ENCODE measurements at places on chromosomes 5 and 9. TPM values are rescaled to one million over a fixed set of nuclear protein-coding genes. Genes with fewer than 3 reads are reported as not detected.

GRCh38 chr5:64665243-64665642, 25.1 kb upstream of the SHISAL2B start:
- H3K27me3 ChIP-seq = no peaks in the 10 kb centered on the region
- no peaks in the 10 kb centered on the region for H3K36me3 ChIP-seq
- H3K4me1 ChIP-seq = no peaks in the 10 kb centered on the region

DNA sequence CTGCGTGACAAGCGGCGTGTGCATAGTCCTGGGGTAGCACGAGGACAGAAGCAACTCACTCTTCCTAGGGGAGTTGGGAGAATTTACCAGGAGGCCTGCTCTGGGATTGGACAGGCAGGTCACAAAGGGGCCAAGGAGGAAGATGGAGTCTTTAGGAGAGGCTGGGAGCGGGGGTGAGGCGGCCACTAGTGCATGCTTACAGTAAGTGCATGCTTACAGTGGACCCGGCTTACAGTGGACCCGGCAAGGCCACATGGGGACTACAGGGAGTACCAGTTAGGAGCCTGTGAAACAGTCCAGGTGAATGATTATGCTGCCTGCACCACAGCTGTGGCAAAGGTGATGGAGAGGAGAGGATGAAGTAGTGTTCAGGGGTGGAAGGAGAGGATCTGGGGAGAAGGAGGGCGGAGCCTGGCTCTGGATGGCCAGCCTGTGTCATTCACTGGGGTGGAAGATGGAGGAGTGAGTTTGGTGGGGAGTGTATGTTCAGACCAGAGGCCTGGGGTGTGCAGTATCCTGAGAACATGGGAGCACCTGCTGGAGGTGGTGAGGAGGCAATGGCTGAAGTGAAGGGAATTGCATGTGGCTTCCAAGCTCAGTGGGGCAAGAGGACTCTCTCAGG, 78.7 kb downstream of the CRB2 start:
- no peaks in the 10 kb centered on the region for H3K27me3 ChIP-seq
- H3K27ac ChIP-seq = no peak overlapping the region
- H3K36me3 ChIP-seq = peaks cover 79% of the 10 kb centered on the region
- DNase-seq = no peak
- no peak overlapping the region for H3K4me3 ChIP-seq

GRCh38 chr5:35860686-35861085, 4.0 kb downstream of the IL7R start:
- no peak overlapping the region for H3K4me3 ChIP-seq
- DNase-seq = no peak
- no peak overlapping the region for H3K27ac ChIP-seq
- no peaks in the 10 kb centered on the region for H3K4me1 ChIP-seq
- no peaks in the 10 kb centered on the region for H3K27me3 ChIP-seq
- no peaks in the 10 kb centered on the region for H3K36me3 ChIP-seq

SLC34A1 gene
- total RNA-seq = 0.19 TPM

CD274 gene
- 1.3 TPM for total RNA-seq

DNA sequence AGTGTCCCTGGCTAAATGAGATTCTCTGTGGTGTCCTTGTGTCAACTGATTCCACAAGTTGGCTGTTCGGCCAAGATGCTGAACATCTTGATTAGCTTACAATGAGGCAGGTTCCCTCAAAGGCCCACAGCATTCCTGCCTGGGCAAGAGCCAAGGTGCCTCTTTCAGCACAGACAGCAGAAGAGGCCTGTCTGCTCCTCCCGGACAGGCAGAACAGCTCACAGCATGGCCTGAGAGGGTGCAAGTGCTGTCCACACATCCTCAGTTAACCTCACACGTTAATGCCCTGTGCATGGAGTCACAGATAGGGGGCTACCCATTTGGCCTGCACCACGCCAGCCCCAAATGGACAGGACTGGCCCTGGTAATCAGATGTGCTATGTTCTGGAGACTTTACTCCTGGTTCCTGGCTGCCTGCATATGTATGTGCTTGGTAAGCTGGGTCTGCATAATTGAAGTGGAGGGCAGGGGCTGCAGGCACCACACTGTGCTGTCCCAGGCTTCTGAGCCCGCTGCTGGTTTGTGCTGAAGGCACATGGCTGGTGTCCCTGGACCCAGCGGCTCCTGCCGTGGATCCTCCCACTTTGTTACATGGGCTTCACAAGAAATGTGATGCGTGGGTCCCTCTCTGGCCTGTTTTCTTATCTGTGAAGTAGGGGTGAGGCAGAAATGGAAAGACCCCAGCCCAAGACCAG, 8.9 kb downstream of the CSF2 start:
- DNase-seq = no peak
- no peaks in the 10 kb centered on the region for H3K27me3 ChIP-seq
- no peak overlapping the region for H3K4me3 ChIP-seq
- H3K4me1 ChIP-seq = peaks cover 13% of the 10 kb centered on the region
- no peak overlapping the region for H3K27ac ChIP-seq

DNA sequence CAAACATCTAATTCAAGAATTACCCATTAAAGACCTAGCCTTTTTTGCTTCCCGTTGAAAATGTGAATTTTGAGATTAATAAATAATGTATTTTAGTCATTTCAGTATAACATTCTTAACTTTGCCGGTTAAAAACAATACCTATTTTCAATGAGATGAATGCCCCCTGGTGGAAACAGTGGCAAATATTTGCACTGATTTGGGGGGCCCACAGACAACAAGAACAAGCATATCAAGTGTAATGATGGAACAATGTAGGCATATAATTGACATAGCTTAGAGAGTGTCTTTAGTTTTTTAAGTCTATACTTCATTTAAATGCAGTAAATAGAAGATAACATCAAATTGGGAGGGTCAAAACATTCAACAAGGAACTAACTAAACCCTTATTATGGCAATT, 111.9 kb downstream of the NTRK2 start:
- no peaks in the 10 kb centered on the region for H3K4me1 ChIP-seq
- H3K36me3 ChIP-seq = no peaks in the 10 kb centered on the region
- H3K4me3 ChIP-seq = no peak overlapping the region
- no peaks in the 10 kb centered on the region for H3K27me3 ChIP-seq

CKMT2 gene
- not detected for total RNA-seq

- H3K4me3 ChIP-seq = no peak overlapping the region
- no peak overlapping the region for H3K27ac ChIP-seq
- H3K36me3 ChIP-seq = no peaks in the 10 kb centered on the region
- peaks cover 19% of the 10 kb centered on the region for H3K4me1 ChIP-seq
- DNase-seq = no peak
These were observed 2.2 kb upstream of the CEP120 start for GRCh38 chr5:123425431-123425830.

- no peaks in the 10 kb centered on the region for H3K27me3 ChIP-seq
- H3K36me3 ChIP-seq = no peaks in the 10 kb centered on the region
- H3K4me1 ChIP-seq = no peaks in the 10 kb centered on the region
- H3K27ac ChIP-seq = peak overlapping the region; percentile 100
- peak overlapping the region; percentile 95 for H3K4me3 ChIP-seq
These were observed 1.4 kb downstream of the CHD1 start for GRCh38 chr5:98927242-98927988.

DNA sequence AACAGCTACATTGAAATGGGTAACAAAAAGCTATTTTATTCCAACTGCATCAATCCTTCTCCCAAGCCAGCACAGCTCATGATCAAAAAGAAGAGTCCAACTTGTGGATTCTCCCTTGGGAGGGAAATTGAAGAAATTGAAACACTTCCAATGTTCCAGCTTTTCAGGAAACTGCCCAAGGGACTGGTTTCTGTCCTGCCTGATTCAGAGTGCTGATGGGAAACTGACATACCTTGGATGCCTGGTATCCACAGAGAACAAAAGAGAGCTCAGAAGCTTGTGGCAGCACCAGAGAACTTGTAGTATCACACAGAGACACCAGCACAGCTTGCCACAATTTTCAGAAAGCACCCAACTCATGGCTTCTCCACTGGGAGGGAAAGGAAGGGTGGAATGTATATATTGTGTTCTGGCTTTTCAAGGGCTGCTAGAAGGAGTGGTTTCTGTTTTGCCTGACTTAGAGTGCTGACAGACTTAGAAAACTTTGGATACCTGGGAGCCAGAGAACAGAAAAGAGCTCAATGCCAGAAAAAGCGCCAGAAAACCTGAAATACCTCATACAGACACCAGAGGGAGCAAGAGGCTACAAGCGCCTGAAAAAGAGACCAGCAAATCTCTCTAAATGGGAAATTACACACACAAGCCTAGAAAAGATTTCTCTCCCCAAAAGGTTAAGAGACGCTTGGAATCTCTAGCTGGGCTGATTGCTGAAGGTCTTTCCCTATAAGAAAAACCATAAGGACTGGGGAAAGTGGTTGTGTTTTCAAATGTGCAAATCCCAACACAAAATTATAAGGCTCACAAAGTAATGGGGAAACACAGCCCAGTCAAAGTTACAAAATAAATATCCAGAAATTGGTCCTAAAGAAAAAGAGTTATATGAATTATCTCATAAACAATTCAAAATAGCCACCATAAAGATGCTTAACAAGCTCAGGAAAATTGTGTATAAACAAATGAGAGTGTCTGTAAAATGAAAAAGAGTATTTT, 178.8 kb downstream of the SPOCK1 start:
- H3K27me3 ChIP-seq = peaks cover 18% of the 10 kb centered on the region
- H3K27ac ChIP-seq = no peak overlapping the region
- H3K36me3 ChIP-seq = no peaks in the 10 kb centered on the region
- H3K4me1 ChIP-seq = no peaks in the 10 kb centered on the region
- H3K4me3 ChIP-seq = no peak overlapping the region

KCNMB1 gene
- total RNA-seq = 0.38 TPM

DMGDH gene
- not detected for total RNA-seq

GRCh38 chr5:102532123-102532522, 33.3 kb upstream of the SLCO6A1 start:
- no peaks in the 10 kb centered on the region for H3K27me3 ChIP-seq
- no peaks in the 10 kb centered on the region for H3K36me3 ChIP-seq
- H3K27ac ChIP-seq = no peak overlapping the region

- DNase-seq = no peak
- H3K4me1 ChIP-seq = peaks cover 15% of the 10 kb centered on the region
- peak overlapping the region; percentile 68 for H3K4me3 ChIP-seq
These were observed 126.9 kb downstream of the PDE4D start for GRCh38 chr5:59766427-59767210.

GTF2H2C gene
- 17.0 TPM for total RNA-seq

ITGA1 gene
- total RNA-seq = 11.4 TPM

DNA sequence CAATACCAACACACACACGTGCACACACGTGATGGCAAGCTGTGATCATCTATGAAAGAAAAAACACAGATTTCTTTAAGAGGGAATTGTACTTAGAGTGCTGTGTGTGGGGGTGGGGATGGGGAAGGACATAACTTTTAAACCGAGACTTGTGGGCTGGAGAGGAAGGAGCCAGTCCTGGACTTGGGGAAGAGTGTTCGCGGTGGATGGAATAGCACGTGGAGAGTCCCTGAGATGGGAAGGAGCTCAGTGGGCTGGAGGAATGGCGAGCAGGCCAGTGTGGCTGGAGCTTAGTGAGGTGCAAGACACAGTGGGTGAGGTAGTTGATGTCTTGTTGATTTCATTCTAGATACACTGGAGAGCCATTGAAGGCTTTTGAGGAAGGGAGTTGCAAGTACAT, 78.5 kb downstream of the RGS3 start:
- no peak overlapping the region for H3K4me3 ChIP-seq
- no peaks in the 10 kb centered on the region for H3K27me3 ChIP-seq
- peaks cover 35% of the 10 kb centered on the region for H3K36me3 ChIP-seq
- DNase-seq = no peak
- H3K27ac ChIP-seq = no peak overlapping the region

COL27A1 gene
- total RNA-seq = 14.5 TPM

HSD17B4 gene
- total RNA-seq = 125 TPM

DNA sequence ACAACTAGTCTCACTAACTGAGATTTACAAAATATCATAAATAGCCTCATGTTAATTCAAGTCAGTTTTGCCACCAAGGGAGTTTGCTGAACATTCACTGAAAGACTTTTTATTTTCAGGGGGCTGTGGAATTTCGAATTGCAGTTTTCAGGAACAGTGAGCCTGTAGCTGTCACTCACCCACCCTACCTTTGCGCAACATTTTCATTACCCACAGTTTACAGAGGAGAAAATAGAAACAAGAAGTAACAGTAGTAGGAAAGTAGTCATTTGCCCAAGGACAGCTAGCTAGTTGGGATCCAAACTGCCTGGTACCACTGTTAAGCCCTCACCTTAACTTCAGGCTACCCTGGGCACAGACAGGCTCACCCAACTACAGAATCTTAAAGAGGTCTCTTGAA, 154.1 kb downstream of the ADAMTS12 start:
- no peaks in the 10 kb centered on the region for H3K4me1 ChIP-seq
- DNase-seq = no peak
- no peak overlapping the region for H3K4me3 ChIP-seq
- no peaks in the 10 kb centered on the region for H3K27me3 ChIP-seq
- H3K36me3 ChIP-seq = no peaks in the 10 kb centered on the region

- peaks cover 42% of the 10 kb centered on the region for H3K4me1 ChIP-seq
- H3K27me3 ChIP-seq = no peaks in the 10 kb centered on the region
- DNase-seq = no peak
These were observed 275.9 kb downstream of the GADD45G start for GRCh38 chr9:89880721-89881120.

DNAH5 gene
- total RNA-seq = 0.22 TPM

DNA sequence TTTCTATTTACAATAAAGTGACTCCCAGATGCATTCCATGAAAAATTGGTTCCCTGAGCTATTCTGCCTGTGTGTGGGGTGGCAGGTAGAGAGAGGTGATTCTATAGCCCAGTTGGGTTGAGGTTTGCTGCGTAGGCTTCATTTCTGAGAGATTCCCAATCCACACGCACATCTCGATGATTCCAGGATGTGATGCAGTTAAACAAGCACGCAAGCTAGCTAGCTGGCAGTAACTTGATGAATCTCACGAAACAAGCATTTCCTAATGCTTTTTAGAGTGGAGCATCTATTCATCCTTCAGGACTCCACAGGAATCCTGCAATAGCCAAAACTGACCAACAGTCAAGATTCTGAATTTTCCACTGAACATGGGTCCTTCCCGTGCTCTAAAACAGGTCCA, 43.8 kb upstream of the CER1 start:
- H3K27ac ChIP-seq = no peak overlapping the region
- H3K4me3 ChIP-seq = no peak overlapping the region

GFM2 gene
- 10.2 TPM for total RNA-seq

GRCh38 chr9:120893611-120894307, 16.8 kb upstream of the PHF19 start:
- H3K4me1 ChIP-seq = peaks cover 25% of the 10 kb centered on the region
- H3K36me3 ChIP-seq = no peaks in the 10 kb centered on the region
- no peak for DNase-seq
- no peaks in the 10 kb centered on the region for H3K27me3 ChIP-seq
- peak overlapping the region; percentile 85 for H3K27ac ChIP-seq
- H3K4me3 ChIP-seq = no peak overlapping the region

DNA sequence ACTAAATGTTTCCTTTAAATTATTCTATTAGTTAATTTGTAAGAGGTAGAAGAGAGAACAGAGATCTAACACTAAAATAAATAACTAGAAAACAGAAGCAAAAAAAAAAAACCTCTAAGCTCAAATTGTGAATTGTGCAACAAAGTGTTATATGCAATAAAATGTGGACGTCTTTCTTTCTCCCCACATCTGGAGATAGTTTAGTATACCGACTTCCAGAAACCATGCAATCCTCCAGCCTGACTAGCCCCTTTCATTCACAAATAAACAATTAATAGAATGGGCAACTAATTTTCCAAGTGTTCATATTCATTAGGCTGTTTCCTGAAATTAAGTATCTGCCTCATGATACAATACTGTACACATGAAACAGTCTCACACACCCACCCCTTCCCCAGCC, 258.5 kb downstream of the BNC2 start:
- no peaks in the 10 kb centered on the region for H3K27me3 ChIP-seq
- H3K27ac ChIP-seq = no peak overlapping the region
- no peak for DNase-seq
- no peaks in the 10 kb centered on the region for H3K4me1 ChIP-seq

- no peak overlapping the region for H3K4me3 ChIP-seq
- H3K36me3 ChIP-seq = no peaks in the 10 kb centered on the region
- H3K27ac ChIP-seq = no peak overlapping the region
These were observed 333.2 kb downstream of the NDUFS4 start for GRCh38 chr5:53893626-53894025.

Measured in esophagus squamous epithelium (tissue), 5 donors.